ENCODE measurements at places on chromosomes 2 and 18.

DNA sequence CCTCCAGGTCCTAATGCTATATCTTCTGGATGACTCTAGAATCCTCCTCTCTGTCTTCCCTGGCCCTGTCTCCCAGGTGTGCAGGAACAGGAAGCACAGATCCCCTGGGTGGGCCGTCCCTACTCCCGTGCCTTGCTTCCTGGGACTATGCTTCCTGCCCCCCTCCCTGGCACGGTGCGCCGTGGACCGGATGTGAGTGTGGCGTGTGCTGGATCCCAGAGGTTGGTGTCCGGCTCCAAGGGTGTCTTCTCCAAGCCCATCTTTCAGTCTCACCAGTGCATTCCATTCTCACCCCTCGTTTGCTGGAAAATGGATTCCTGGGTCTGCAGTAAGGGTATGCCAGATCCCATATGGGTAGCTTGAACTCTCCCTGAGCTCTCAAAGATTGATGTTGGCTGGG lies 144.4 kb upstream of the TWIST2 start:
- no peak for DNase-seq

DNA sequence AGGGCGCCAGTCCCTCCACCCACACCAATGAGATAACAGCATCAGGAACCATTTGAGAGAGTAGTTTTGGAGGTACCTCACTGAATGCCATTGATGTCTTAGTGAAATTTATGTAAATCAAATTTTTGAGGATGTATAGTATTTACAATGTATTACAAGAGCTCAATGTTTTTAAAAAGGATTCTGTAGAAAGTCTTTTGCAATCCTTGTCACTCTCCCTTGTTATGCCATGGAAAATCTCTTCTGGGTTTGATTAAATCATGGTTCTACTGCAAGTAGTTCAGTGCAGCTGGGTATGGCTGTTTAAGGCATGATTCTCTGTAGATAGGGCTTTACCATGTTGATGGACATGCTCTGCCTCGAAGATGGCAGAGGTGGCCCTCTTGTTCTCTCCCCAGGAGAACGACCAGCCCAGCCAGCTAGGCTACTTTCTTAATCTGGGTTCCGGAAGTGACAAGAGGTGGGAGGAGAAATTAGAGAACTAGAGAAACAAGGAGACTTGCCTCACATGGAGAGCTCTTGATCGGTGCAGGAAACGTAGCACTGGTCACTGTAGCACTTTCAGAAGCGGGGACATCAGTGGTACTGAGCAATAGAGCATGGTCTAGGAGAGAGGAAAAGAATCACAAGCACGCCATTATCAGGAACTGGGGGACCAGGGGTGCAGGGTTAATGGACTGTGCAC lies 202.7 kb downstream of the CLIP4 start:
- DNase-seq, result no peak

DNA sequence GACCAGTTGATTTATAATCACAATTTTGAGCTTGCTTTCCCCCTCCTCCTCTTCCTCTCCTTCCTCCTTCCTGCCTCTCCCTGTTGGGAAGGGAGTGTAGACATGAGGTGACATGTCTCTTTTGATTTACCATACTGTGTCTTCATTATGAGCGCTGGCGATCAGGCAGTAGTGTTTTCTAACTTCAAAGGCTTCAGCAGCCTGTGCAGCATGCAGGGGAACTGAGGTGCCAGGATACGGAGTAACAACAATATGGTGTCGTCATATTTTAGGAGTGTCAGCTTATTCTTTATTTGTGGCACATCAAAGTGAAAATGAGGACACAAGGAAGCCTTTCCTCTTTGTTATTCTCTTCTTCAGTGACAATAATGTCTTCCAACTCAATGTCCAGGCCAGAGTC lies 864.2 kb downstream of the SLC4A3 start:
- DNase-seq, result no peak

DNA sequence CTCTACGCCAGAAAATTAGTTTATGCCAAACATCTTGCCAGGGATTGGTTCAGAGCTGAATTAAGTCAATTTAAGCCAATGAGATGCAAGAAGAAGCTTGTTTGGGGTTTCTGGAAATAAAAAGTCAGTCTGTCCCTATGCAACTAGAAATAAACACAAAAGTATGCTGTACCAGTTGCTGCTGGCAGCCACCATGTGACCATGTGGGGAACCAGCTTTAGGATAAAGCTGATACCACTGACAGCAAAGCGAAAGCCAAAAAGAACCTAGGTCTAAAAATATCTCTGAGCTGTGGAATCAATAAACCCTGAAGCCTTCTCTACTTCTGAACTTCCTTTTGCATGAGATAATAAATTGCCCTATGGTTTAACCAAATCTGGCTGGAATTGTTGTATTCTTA lies 181.8 kb upstream of the PARD3B start:
- DNase-seq, result no peak

DNA sequence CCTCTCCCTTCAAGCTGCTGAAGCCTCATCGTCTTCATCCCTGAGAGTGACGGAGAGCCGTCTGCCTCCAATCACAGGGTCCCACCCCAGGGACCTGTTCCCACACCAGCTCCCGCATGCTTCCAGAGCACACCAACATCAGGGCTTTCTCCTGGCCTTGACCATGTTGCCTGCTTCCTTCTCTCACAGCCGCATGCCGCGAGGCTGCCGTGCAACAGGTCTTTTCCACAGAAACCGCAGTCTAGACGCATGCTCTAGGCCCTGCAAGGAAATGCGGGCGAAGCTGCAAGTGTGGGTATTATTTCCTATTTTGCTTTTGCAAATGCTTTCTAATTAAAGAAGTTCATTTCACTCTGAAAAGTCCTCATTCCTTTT lies 277.8 kb downstream of the EIPR1 start:
- DNase-seq, result no peak

DNA sequence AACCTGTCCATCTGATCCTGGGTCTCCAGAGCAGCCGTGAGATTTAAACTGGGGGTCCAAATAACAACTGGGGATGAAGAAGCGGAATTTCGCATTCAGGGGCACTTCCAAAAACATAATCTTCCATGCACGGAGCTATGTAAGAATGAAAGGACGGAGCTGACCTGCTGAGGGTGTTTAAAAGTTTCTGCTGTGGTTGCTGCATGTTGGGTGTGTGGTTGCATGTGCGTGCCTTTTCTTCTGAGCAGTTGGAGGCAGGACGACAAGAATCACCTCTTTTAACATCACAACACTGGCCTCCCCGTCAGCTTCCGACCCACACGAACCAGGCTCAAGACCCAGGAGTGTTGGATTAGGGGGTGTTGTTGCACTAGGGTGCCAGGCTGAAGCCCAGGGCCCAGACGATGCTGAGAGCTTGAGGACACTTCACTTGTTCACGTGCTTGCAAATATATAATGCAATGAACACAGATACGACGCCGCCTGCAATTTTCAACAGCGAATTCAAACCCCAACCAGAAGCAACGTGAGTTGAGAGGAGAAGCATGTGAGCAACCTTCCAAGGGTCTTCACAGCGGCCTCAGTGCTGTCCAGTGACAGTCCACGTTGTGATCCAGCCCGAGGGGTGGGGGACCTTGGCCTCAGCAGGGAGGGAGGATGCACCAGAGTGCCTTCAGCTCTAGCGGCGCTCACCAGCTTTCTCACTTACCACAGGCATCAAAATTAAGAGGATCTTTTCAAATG lies 76.0 kb upstream of the SALL3 start:
- no peak for DNase-seq

GRCh38 chr2:41827354-41827971 lies 220.4 kb upstream of the PKDCC start:
- DNase-seq, result no peak

- DNase-seq, result no peak
These were observed 55.6 kb upstream of the FZD5 start for GRCh38 chr2:207825045-207825954.

GRCh38 chr18:34859496-34859895 lies 149.4 kb downstream of the DTNA start:
- no peak for DNase-seq

GRCh38 chr2:122112216-122113005 lies 357.0 kb downstream of the TSN start:
- DNase-seq, result no peak

GRCh38 chr2:120245520-120246332 lies 6.9 kb upstream of the RALB start:
- no peak for DNase-seq

- DNase-seq, result peak; percentile 31
These were observed 309.7 kb downstream of the OSR1 start for GRCh38 chr2:19048593-19049266.

DNA sequence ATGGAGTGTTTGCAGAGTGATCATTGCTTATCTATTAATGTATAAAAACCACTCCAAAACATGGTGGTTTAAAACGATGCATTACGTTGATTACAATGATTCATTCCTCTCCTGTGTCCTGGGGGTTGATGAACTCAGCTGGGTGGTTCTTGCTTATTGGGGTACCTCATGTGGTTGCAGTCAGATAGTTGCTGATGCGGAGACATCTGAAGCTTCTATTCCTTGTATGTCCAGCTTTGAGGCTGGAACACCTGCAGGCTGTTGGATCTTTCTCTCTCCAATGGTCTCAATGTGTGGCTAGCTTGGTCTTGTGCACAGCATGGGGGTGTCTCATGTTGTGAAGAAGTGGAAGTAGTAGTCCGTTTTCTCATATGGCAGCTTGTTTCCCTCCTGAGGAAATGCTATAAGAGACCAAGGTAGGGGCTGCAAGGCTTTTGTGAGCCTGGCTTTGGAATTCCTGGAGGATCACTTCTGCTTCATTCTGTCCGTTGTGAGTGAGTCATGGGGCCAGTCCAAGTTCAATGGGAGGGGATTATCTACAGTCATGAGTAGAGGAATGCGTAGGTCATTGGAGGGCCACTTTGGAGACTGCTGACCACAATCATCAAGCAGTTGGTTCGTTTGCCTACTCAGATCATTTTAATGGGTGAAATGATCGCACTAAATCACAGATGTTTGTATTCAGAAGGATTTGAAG lies 601.0 kb downstream of the SLC4A3 start:
- DNase-seq, result no peak

DNA sequence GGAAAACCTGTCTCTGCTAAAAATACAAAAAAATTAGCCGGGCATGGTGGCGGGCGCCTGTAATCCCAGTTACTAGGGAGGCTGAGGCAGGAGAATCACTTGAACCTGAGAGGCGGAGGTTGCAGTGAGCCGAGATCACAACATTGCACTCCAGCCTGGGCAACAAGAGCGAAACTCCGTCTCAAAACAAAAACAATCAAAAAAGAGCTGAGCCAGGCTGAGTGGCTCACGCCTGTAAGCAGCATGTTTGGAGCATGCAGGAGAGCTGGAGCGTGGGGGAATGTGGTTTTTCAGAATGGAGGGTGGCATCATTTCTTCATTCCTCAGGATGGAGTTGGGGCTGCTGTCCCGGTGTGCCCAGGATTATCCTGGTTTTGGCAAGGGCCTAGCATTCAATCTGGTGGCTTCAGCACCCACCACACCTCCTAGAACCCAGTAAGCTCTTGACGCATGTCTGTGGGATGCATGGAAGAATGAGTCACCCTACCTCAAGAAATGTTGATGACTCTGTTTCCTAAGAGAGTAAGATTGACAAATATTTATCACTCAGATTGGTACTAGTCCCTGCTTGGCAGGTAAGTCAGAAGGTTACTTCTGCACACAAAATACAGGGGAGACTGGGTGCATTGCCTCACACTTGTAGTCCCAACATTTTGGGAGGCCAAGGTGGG lies 90.2 kb upstream of the ODC1 start:
- no peak for DNase-seq

DNA sequence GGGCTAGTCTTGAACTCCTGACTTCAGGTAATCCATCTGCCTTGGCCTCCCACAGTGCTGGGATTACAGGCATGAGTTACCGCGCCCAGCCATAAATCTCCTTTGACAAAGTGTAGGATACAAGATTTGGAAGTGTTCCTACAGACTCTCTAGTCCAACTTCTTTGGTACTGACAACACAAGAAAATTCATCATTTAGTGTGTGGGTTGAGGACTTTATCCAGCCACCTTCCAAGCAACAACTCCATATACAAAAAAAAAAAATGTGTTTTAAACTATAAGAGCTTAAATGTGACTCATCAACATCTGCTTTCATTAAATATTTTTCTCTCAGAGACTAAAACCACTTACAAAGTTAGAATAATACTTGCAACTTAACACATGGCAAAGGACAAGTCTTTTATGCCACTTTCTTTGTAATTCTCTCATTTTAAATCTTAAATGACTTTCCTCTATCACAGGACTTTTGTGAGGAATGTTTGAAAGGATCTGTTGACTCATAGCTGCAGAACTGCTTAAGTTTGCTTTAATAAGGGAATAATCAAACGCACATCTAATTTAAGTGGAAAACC lies 46.2 kb upstream of the ITGAV start:
- DNase-seq, result no peak

- no peak for DNase-seq
These were observed 428.3 kb downstream of the MBD2 start for GRCh38 chr18:53796040-53796729.

- DNase-seq, result no peak
These were observed 266.6 kb downstream of the TFCP2L1 start for GRCh38 chr2:121018136-121019061.

- DNase-seq, result no peak
These were observed 98.0 kb downstream of the PTPN4 start for GRCh38 chr2:119857742-119858141.

- DNase-seq, result no peak
These were observed 12.6 kb downstream of the FAM161A start for GRCh38 chr2:61841286-61841685.

GRCh38 chr2:220835583-220835982 lies 736.5 kb downstream of the EPHA4 start:
- DNase-seq, result no peak

DNA sequence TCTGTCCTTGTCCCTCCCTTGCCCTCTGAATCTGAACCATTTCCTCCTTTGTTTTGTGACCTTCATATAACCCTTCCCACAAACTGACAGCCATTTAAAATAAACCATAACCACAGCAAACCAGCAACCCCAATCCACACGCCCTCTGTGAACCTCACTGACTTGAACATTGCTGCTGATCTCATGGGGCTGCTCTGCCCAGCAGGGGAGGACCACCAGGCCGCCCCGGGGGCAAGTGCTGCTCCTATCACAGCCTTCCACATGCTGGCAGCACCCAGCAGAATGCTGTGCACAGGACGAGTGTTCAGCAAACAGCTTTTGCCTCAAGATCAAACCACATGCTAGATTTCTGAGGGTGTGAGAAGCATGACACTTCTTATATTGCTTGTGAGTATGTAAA lies 73.9 kb upstream of the UXS1 start:
- no peak for DNase-seq

DNA sequence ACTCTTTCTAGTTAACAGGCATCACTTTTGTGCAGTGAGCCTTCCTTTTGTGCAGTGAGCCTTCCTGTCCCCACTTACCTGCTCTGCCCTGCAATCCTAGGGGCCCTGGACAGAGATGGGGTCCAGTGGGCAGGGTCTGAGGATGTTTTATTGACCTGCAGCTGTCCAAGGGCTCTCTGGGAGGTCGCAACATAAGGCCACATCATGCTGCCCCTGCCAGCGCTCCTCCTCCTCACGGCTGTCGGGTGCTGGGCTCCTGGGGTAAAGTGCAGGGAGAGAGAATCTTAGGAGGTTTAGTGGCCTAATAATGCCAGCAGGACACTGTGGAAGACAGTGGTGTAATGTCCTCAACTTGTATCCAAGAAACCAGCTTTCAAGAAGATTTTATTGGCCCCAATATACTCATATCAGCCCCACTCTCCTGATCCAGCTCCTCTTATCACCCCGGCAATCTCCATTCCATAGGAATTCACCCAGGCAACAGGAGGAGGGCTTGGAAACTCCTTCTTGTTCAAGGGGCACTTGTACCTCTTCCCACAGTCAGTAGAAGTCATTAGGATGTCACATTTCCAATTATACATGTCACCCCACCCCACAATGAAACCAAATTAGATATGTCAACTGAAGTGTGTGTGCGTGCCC lies 41.9 kb upstream of the ASB18 start:
- DNase-seq, result no peak

Measured in heart right ventricle (tissue), 16 donors.